Activated CD4-positive, alpha-beta memory T cell treated with anti-CD3 and anti-CD28 coated beads, Interleukin-2, amount 10 ng/mL, durations not matched to agents 7 days and 5 days (primary cell): ENCODE measurements at places on chromosomes 1 and 21. TPM values are rescaled to one million over a fixed set of nuclear protein-coding genes. Genes with fewer than 3 reads are reported as not detected.

DNA sequence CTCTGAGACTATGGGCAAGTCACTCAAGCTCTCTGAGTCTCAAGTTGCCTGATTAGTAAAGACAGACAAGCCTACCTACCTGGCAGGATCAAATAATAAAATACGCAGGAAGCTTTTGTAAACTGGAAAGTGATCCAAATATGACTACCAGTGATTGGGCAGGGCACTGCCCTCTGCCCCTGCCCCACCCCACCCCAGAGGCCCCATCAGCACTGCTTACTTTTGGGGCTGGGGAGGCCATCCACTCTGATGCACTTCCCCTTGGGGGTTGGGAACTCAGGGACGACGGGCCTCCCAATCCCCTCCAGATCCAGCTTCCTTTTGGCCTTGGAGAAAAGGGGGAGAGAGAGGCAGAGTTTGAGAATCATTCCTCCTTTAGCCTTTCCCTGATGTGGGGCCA is 6.9 kb downstream of the E2F2 start:
- DNase-seq = no peak

- DNase-seq = no peak
These were observed 58.9 kb downstream of the ST3GAL3 start for GRCh38 chr1:43766086-43766784.

GRCh38 chr1:89836252-89837035 is 15.6 kb downstream of the LRRC8D start:
- DNase-seq = no peak

DNA sequence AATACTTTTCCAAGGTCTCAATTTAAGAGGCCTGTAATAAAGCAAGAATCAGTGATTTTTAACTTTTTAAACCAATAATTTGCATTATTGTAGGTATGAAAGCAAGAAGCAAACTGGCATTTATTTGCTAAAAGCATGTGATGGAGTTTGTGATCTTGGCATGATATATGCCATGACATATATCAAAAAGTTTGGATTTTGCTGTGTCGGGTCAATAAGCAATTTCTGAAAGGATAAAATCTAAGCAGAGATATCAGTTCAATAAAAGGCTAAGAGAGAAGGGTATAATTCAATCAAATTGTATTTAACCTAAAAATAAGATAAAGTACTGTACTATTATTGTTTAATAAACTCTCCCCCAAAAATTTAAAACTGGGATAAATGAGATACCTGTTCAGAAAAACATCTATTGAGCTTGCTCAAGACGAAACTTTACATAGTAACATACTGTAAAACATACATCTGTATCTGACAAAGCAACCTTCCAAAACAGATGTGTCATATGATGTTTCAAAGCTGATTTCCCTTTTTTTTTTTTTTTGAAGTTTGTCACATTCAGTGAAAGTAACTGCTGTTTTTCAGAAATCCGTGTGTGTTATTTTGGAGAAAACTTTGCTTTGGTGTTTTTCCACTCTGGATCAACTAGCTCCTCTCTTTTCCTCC is 74.5 kb downstream of the TGFBR3 start:
- DNase-seq = no peak

DNA sequence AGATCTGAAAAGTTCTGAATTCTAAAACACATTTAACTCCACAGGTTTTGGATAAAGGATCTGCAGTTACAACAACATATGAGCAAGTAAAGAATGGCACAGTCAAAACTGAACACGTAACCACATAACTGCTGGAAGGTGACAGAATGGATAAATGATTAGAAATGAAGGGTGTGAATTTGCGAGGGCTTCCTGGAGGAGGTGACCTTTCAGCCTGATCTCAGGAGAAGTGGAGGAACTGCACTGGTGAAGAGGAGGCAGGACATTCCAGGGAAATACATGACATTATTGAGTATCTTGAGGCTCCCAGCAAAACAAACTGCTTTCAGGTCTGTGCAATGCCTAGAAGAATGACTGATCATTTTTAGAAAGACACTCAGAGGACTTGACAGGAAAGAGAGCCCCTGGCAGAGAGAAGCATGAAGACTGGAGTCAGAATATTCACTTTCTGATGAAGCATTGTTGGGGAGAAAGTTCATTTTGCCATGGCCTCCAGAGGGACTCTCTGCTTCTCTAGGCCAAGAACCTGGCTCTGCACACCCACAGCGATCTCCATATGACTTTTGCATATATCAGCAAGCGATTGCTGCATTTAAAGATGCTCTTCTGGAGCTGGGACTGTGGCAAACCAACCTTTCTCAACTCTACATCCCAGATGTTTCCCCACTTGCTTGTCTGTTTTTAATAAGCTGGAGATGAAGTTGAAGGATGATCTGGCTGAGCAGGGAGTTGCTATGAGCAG is 122.7 kb upstream of the FAM78B start:
- no peak for DNase-seq

- no peak for DNase-seq
These were observed 65.0 kb downstream of the UCHL5 start for GRCh38 chr1:192994141-192994540.

GRCh38 chr1:48493970-48494769 is 22.2 kb upstream of the SPATA6 start:
- no peak for DNase-seq

GRCh38 chr1:37753473-37754321 is 11.2 kb downstream of the EPHA10 start:
- no peak for DNase-seq

PAQR6 gene
- 6.3 TPM for total RNA-seq
